ENCODE measurements at places on chromosomes 7 and 10.

GRCh38 chr7:139646566-139646965 is 123.1 kb downstream of the CLEC2L start:
- DNase-seq: no peak

DNA sequence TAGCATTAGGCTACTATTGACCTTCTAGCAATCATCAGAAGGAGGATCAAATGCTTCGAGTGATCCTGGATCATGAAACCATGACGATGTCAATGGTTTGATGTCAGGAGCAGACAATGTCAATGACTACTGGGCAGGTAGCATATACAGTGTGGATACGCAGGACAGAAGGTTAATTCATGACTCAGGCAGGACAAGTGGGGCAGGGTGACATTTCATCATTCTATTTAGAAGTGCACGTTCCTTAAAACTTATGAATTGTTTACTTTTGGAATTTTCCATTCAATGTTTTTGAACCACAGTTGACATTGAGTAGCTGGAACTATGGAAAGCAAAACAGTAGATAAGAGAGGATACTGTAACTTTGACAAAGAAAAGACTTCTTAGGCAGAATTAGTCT is 140.8 kb downstream of the TSPAN12 start:
- no peak for DNase-seq

DNA sequence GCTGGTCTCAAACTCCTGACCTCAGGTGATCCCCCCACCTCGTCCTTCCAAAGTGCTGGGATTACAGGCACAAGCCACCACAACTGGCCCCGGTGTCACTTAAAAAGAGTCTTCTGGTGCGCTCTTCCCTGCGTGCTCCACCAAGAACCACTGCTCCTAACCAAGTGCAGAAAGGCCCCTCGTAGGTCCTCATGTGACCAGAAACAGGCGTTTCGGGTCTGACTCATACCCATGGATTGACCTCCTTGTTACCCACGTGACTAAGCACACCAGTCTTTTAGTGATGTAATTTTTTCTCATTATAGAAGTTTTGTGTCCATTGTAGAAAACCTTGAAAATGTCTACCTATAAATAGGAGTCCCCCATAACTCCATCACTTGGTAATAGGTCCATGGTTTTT is 13.9 kb downstream of the FKBP6 start:
- DNase-seq: no peak

- DNase-seq: no peak
Measured at GRCh38 chr10:79948976-79949722, at the start of gene SFTPD. Gene SFTPD (minus strand): TSS chr10:79949105. CDS start chr10:79946659, 2,446 bp downstream.

DNA sequence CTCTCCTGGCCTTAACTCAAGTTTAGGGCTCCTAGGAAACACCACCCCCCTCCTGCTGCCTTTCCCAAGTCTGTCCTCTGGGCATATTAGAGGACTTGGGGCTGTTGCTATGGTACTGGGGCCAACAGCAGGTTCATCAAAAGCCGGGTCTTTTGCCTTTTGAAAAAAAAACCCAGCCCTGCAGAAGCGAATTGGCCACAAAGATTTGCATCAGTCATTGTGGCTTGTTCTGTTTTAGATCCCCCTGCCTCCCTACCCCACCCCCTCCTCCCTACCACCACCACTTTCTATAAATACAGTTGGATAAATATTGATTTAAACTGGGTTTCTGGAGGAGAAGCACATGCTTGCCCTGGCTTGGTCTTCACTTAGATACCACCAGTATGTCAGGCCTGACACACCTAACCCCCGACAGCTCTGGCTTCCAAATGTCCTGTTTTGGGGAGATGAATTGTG is 7.0 kb downstream of the MXI1 start:
- DNase-seq: no peak

DNA sequence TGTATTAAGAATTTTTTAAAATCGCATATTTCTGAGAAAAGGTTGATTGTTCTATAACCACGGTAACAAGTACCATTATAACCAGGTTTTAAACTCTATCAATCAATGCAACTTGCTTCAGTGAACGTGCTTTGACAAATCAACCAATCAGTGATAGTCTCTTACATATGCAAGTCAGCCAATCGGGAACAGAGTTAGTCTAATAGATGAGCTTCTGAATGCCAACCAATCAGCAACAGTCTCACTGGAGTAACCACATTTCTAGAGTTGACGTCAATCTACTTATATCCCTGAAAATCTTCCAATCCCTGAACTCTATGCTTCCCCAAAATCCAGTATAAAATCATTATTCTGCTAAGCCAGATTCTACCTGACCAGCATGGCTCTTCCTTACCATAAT is 44.7 kb upstream of the TRUB1 start:
- no peak for DNase-seq

DNA sequence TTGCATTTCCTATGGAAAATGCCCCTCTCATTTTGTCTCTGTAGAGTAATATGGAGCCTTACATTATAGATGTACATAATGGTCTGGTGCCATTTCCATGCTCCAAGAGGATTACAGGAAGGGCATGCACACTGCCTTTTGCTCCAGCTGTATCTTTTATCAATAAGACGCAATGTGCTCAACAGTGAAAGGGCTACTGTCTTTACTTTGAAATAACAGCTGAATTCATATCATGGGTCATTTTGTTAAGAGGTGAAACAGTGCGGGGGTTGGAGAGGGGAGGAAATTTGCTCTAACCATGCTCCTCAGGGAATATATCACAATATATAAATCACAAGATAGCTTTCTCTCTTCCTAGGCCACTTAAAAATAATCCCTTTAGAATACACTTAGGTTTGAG is 77.7 kb downstream of the ICA1 start:
- no peak for DNase-seq

DNA sequence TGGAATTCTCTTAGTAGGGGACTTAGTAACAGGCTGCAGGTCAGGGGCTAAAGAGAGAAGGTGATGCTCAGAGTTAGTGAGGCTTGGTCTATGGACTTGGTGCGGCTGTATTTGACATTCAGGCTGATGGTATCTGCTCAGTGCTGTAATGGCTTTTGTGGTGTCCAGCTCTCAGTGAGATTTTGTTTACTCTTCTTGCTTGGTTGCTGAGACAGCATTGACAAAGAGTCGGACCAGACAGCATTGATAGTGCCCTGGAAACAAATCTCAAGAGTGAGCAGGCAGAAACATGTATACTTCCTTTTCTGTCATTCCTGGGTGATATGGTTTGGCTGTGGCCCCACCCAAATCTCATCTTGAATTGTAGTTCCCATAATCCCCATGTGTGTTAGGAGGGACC is 202.0 kb downstream of the STK31 start:
- no peak for DNase-seq

- no peak for DNase-seq
Measured at GRCh38 chr7:137879357-137880158, 32.8 kb upstream of the DGKI start.

- DNase-seq: no peak
Measured at GRCh38 chr10:3427950-3428354, 255.4 kb upstream of the PITRM1 start.

DNA sequence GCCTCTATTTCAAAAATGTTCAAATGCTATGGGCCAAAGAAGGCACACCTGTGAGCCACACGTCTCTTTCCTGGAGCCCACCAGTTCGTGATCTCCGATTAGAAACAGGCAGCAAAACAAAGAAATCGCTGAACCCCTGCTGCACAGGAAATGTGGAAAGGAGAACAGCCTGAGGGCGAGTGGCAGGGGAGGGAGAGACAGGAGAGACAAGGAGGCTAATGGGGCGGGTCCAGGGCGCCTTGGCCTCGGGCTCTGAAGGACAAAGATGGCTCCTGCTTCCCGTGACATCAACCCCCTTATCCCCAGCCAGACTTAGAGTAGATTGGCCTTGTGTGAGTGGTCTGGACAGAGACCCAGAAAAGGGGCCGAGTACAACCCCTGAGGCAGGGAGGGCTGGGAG is 62.4 kb upstream of the DOCK1 start:
- no peak for DNase-seq

DNA sequence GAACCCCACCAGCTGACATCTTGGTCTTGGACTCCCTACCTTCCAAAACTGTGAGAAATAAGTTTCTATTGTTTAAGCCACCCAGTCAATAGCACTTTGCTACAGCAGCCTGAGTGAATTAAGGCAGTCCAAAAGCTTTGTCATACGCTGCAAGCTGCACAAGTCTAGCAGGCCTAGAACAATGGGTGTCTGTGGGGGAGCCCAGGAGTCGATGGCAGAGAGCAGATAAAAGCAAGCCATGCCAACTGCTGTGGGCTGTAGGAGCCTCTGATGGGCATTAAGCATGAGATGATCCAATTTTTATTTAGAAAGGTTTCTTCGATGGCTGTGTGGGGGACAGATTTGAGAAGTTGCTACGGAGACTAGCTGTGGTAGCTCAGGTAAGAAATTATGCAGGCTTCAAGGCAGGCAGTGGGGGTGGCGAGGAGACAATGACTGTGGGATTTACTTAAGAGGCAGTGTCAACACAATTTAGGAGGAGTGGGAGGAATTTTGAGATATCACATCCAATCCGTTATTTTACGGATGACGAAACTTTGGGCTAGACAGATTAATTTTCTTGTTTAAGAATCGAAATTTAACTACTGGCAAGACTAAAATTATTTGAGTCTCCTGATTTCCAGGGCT is 110.4 kb downstream of the NRCAM start:
- no peak for DNase-seq

DNA sequence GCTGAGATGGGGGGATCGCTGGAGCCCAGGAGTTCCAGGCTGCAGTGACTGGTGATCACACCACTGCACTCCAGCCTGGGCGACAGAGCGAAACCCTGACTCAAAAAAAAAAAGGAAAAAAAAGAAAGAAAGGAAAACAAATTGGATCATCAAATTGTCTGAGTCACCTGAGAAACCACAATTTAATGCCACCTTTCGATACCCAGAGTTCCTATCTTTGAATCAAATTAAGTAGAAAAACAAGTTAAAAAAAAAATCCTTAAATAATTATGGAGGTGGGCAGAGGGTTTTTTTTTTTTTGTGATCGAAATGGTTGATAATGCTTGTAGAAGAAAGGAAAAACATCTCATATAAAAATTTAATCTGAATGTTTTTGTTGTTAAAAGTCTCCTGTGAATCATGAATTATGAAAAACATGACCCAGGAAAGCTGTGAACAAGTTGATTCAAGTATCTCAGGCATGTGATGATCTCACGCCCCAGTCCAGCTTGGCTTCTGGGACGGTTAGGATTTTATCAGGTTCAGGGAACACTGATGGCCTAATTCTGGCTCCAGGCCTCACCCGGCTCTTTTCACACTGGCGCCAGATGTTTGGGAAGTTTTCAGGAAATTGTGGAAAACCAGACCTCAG is 25.3 kb upstream of the CUX1 start:
- no peak for DNase-seq

DNA sequence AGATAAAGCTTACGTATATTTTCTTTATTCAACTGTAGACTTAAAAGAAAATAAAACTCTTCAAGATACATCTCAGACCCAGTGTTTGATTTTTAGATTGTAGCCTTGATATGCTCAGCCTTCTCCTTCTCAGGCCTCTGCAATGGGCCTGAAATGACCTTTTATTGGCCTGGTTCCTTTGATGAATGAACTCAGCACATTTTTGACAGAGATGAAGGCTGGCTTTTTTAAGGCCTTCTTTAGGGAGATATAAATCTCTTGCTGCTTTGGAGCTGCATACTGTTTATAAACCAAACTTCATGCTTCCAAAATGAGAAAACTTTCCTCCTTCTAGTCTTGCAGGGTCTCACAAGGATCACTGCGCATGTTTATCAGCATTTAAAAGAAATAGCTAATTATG is 1049.8 kb downstream of the LRMDA start:
- DNase-seq: no peak

GRCh38 chr7:47142169-47142866 is 439.6 kb downstream of the TNS3 start:
- no peak for DNase-seq

- DNase-seq: no peak
Measured at GRCh38 chr7:92830532-92831110, 5.8 kb downstream of the CDK6 start.

DNA sequence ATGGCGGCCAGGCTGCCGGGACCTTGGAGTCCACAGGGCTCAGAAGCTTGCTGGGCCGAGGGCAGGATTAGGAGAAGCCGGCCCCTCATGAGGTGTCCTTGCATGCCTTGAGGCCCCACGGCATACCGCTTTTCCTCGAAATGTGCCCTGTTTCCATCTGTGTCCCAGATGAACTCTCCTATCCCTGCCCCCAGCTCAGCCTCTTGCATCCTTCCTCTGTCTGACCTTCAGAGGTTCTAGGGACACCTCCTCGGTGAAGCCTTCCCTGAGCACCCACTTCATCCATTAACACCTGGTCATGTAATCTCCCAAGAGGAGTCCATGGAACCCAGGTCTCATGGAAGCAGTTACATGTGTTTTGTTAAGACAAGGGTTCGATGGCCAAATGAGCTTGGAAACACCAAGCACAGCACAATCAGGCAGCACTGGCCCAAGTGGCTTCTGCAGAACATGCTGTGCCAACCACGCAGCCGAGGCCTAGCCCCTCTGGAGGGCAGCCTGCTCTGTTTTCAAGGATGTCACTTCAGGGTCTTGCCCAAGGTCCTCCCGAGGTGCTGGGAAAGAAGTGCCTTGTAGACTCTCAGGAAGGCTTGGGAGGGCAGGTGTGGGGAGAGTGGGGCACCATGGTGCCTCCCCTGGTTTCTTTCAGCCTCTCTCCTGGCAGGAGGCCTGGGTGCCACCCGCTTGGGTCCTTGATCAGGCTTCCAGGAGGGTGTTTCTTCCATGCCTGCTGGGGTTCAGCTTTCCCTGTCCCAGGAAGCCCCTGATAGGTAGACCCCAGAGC is 124.3 kb downstream of the NEURL1 start:
- DNase-seq: no peak

GRCh38 chr10:12509016-12509793 is 159.9 kb downstream of the CAMK1D start:
- no peak for DNase-seq

- no peak for DNase-seq
Measured at GRCh38 chr10:113890769-113891168, 36.3 kb downstream of the NHLRC2 start.

DNA sequence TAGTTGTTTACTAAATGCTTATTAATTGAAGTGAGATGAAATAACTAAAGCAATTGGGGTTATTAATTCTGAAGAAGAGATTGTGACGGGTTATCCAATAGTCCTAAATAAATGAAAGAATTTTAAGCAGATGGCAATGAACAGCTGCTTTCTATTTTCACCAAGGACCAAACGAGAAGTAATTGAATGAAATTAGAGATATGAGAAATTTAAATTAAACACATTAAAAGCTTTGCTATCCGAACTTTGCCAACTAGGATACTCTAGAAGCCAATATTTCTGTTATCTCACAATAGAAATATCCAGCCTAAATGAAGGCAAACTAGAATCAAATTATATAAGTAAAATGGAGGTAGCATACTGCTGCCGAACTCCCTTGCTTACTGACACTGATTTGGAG is 103.2 kb downstream of the GPR37 start:
- DNase-seq: no peak

DNA sequence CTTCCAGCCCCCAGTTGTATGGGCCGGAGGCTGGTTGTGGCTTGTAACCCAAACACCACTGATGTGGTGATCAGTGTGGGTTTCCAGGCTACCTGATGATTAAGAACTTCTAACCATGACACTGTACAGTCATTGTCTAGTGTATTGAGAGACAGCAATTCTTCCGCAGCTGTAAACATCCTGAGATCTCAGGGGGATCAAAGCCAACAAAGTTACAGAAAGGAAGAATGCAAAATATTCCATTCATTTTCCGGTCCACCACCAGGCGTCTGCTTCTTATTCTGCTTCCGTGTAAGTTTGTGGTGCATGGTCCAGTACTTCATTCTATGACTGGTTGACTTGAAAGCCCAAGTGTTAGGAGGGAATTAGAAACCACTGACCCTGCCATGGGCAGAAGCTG is 10.3 kb upstream of the GLI3 start:
- DNase-seq: no peak

GRCh38 chr10:108755646-108756045 is 1167.7 kb downstream of the XPNPEP1 start:
- no peak for DNase-seq

Data from GM18507 (cell line).